ENCODE measurements at places on chromosomes 4 and X.
A peak's percentile ranks its signal among the peaks of the same experiment; 100 is the strongest.

DNA sequence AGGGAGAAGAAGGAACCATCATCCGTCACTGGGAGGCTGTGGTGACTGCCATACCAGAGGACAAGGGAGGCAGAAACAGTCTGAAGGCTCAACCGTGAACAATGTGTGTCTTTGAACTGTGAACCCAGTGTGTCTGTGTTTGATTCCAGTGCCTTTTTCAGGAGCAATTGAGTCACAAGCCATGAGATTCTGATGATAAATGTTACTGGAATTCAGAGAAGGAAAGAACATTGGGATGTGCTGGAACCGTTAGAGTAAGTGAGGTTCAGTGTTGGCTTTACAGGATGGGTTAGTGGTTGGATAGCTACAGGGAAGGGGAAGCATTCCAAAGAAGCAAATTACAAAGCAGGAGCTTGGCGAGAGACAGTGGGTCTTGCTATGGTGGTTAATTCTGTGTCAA, 464.4 kb downstream of the TRIML1 start:
- DNase-seq: no peak

DNA sequence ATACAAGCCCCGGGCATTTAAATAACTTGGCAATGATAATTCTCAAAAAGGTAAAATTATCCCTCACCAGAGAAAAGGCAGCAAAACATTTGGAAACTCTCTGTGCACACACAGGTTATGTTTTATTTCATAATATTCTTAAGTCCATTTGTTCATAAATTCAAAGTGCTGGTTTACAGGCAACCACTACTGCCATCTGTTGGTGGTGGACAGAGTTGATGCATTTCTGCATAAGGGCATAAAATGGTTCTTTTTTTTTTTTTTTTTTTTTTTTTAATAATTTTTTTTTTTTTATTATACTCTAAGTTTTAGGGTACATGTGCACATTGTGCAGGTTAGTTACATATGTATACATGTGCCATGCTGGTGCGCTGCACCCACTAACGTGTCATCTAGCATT, 31.5 kb upstream of the IL21 start:
- no peak for DNase-seq

DNA sequence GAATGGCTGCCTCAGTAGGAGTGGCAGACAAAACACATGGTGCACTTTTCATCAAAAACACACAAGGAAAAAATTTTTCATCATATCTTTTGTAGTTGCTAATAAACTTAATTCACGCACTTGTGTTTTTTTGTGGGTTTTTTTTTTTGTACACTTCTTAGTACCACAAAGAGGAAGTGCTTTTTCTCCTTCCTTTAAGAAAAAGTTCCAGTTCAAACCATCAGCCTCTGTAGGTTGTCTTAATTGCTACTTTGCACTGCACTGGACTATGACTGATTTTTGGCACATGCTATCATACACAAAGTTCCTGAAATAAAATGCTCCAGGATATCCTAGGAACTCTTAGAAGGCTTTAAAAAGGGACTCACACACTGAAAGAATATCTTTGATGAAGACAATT, at the start of gene PHEX:
Gene PHEX (plus strand): TSS at position 242 of the 400 bp plus-strand sequence. CDS start 681 bp downstream, outside the sequence.
- no peak for DNase-seq

GRCh38 chr4:12545812-12546211, 938.3 kb downstream of the RAB28 start:
- DNase-seq: no peak

DNA sequence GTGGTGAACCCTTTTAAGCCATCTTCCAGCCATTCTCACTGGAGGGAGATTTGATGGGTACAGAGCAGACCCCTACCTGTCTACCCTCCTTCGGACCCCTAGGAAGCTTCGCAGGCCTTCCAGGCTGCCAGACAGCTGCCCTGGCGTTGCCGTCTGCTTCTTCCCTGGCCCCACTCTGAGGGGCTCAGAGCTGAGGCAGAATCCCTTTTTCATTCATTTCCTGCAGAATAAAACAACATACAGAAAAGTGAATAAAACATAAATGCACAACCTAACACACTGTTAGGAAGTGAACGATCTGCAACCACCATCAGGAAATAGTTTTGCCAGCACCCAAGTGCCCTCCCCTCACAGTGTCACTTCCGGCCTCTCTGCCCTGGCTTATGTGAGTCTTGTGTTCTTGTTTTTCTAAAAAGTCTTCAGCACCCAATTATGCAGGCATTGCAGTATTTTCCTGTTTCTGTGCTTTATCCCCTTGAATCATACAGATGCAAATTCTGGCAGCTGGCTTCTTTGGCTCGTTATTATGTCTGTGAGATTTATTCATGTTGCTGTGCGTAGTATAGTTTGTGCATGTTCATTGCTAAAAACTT, 5.6 kb upstream of the ADD1 start:
- DNase-seq: peak; percentile 52

DNA sequence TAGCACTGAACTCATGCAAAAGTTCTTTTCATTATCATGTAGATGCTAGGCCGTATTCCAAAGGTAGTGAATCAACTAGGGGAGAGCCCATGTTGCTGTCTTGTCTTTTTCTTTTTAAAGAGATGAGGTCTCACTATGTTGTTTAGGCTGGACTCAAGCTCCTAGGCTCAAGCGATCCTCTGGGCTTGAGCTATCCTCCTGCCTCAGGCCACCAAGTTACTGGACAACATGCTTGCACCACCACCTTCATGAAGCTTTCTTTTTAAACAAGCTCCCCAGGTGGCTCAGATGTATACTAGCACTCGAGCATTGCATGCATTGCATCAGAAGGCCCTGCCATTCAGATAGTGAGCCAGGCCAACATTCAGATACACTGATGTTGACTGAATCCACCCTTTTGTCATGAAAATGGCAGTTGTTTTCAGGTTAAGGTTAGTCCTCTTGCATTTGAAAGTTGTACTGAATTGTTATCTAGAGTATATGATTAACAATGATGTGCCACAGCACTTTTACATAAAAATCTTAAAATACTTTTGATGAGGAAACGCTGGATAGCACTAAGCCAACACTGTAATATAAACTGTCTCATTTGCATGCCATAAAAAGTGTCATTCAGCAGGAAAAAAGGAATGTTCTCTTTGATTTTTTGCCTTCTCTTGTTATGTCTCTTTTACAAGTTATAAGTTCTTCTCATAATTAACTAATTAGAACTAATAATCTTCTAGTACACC, 76.7 kb downstream of the FNIP2 start:
- no peak for DNase-seq
